Stimulated activated CD8-positive, alpha-beta memory T cell treated with anti-CD3 and anti-CD28 coated beads, Interleukin-7, amount 100 ng/mL, for 48 hours (primary cell): ENCODE measurements at places on chromosomes 13 and 19.

- DNase-seq = no peak
These were observed 501.3 kb upstream of the ARGLU1 start for GRCh38 chr13:107069108-107069776.

- DNase-seq = peak; percentile 82
These were observed 2.2 kb upstream of the GSK3A start for GRCh38 chr19:42244347-42245220.

DNA sequence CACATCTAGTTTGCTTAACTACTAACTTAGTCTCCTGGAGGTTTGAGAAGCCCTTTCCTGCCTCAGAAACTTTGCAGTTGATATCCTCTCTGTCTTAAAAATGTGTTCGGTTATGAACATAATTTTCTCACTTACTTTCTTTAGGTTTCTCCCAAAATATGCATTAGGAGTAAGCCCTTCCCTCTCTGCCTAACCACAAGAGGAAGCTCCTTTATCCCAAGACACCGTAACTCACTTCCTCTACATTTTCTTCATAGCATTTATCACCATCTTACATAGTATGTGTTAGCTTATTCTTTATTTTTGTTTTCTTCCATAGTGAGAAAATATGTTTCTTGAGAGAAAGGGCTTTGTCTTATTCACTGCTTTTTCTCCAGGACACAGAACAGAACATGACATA is 952.5 kb upstream of the ATXN8OS start:
- DNase-seq = no peak

DNA sequence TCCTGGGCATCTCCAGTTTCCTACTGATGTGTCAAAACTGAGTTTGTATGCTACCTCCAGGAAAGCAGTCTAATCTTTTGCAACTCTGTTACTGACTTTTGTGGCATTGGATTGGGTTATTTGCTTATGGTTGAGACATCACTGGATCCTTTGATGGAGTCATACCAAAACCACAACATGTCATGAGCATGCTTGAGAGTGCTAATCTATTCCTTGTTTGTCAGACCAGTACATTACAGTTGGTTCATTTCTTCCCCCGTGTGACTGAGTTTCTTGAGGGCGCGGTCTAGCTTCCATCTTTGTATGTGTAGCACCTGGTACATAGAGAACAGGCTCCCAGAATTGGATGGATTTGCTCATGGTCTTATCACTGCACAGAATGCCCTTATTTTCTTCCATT is 43.2 kb downstream of the SUGT1 start:
- DNase-seq = peak; percentile 2

DNA sequence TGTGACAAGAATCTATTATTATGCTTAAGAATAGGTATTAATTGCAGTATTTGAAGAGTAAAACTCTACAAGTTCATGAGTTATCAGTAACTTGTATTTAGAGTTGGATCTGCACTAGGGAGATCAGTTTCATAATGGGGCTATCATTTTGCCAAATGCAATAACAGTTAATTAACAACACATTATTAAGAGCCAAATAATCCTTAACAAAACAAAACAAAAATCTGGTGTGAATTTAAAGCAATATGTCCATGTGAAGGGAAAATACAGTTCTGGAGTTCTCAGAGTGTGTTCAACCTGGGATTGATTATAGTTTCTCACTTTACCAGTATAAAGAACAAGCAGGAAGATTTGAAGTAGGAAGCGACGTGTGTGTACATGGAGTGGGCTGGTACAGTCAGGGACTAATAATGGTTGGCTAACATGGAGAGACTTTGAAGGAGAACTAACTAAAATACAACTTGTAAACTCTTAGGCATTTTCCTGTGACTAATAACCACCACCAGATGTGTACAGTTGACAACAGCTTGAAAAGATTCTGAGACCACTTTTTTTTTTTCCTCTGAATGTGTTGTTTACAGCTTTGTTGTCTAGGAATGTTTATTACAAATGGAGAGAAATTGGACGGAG is 58.5 kb downstream of the POSTN start:
- no peak for DNase-seq

GRCh38 chr13:98776644-98777043 is 24.2 kb upstream of the SLC15A1 start:
- DNase-seq = no peak

DNA sequence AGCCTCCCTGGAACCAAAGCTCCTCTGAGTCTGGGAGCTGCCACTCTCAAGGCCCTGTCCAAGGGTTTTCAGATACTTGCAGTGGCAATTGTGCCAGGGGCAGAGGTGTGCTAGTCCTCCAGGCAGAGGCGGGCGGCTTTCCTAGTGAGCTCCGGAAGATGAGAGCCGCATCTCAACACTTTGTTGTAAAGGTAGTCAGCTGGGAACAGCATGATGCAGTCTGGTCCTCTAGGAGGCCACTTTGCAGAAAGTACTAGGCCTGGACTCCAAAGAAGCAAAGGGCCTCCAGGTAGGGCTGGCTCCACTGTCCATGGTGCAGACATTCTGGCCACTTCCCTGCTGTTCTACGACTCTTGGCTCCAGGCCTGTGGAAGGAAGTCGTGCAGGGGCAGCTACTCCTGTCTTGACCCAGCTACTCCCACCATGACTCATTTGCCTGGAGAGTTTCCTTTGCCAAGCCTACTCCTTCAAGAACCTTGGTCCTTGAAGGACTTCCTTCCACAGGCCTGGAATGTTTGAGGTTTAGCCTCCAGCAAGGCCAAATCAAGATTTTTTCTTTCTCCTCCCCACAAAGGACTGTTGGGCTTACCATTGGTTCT is 9.9 kb upstream of the ZNF536 start:
- no peak for DNase-seq
